ENCODE measurements at places on chromosomes 2 and 18.

DNA sequence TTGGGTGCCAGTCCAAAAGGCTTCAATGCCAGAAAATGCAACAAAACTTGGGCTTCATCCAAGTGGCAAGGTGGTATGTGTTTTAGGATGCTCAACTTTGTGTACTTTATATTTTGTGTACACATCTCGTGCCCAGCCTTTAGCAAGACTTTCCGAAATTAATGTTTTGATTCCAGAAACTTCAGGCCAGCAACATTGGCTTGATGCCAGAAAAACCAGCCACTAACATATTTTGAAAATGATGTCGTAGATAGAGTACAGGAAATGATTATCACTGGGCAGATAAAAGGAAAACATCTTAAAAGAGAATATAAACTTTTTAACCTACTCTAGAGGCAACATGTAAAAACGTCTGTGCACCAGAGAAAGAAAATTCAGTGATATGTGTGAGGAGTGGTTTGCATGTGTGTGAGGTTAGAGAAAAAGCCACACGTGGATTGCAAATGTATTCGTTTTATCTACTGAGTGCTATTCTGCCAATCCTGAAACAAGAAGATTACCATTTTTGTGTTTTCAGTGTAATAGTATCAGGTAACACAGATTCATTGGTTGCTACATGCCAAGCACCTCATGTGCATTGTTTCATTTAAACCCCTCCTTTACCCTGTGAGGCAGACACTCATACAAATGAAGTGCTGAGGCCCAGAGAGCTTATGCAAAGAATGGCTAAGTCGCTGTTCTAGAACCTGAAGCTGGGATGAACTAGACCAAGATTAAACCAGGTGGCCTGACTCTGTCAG is 264.8 kb downstream of the C1D start:
- no peak for DNase-seq

DNA sequence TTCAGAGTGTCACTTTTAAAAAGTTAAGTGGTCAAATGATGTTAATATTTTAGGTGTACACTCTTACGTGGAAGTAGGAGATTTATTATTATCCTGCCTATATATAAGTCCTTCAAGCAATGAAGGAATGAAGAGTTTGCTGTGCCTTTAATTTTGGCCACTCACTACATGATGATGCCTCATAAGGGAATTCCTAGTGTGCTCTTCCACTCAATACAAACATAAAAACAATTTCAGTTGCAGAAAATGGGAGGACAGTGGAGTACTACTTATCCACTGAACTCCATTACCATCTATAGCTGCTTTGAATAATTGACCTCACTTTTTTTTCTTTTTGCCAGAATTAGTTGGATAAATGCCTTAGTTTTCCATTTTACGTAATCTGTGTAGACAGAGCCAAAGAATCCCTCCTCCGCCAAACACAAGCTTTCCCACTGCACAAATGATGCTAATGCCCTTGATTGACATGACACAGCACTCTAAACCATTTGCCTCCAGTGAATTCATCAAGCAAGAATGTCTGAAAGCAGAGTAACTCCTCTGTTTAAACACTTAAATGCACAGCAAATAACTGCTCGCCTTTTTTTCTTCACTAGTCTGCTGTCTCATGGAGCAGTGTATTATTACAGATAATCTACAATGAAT is 751.1 kb upstream of the FANCL start:
- DNase-seq: peak; percentile 5

GRCh38 chr2:231672617-231673347 is 35.5 kb upstream of the PTMA start:
- no peak for DNase-seq

- no peak for DNase-seq
These were observed 2.7 kb downstream of the CXCR4 start for GRCh38 chr2:136115183-136115761.

DNA sequence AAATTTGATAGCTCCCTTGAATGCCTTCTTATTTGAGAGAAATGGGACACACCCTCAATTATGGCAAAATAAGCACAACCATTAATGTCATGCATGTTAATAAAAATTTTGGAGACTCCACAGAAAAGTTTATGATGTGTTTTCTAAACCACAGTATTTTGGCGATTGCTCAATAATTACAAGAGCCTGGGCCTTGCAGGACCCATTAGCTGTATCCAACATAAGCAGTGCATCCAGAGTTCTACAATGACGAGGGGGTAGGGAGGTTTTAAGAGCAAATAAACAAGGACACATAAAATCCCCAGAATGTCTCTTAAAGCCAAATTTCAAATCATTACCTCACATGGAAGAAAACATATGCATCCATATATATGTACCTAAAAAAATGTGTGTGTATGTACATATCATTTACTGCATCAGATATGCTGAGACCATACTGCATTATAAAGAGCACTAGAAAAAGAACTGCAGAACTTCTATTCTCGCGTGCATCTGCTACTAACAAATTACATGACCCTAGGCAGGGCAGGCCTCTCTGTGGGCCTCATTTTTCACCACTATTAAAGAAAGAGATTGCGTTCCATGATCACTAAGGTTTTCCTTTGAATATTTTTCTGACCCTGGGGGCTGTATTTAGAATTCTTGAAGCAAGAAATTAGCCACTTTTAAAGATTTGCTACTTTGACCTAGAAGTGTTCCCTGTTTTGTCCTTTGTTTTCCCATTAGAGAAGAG is 38.0 kb downstream of the CMPK2 start:
- DNase-seq: no peak

- peak; percentile 97 for DNase-seq
These were observed 73.8 kb downstream of the TRABD2A start for GRCh38 chr2:84807063-84807485.

- no peak for DNase-seq
These were observed 1337.2 kb upstream of the NRXN1 start for GRCh38 chr2:52369178-52369577.

GRCh38 chr2:129667577-129667976 is 311.9 kb upstream of the RAB6C start:
- no peak for DNase-seq

DNA sequence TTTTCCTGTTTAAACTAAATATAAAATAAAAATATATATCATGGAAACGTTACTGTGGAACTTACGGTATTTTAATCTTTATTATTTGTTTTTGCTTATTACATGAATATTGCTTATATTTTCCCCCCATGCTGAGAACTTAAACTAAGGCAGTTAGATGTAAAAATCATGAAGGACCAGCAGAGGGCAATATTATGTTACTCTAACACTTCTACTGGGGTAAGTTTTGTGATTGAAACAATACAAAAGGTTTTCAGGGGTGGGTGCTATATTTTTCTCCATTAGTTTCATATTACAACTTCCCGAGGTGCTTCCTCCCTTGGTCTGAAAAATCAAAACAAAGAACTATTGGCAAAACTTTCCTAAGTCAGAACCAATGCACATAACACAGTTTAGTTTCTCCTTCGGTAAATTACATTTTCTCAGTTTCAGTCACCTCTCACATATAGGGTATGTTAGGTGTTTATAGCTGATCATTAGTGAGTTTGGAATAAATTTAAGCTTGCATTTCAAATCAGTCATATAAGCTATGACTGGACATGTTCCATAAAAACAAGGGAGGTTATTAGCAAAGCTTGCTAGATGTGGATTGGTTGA is 54.8 kb downstream of the ZNF407 start:
- no peak for DNase-seq

DNA sequence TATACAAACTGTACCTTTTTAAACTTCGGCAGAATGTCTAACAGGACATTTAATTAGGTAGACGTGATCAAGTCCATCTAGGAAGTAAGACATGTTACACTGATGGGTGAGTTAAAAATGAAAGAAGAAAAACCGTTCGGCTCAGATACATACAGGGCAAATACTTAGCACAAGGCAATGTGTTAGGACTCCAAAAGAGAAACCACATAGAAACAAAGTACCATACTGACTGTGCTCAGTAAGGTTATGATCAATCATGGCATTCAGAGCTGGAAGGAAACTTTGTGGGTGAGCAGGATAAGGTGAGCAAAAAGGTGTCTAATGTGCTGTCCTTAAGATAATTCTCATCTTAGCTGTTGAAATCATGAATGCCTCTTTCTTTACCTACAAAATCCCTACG is 211.9 kb downstream of the STK39 start:
- DNase-seq: no peak

GRCh38 chr2:88078643-88079172 is 11.1 kb downstream of the SMYD1 start:
- DNase-seq: no peak

DNA sequence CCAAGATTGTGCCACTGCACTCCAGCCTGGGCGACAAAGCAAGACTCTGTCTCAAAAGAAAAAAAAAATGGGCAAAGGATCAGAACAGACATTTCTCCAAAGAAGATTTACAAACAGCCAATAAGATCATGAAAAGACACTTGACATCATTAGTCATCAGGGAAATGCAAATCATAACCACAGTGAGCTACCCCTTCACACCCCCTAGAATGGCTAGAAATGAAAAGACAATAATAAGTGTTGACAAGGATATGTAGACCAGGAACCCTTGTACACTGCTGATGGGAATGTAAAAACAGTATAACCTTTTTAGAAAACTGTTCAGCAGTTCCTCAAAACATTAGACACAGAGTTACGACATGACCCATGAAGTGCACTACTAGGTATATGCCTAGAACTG is 18.4 kb upstream of the MTERF4 start:
- DNase-seq: no peak

DNA sequence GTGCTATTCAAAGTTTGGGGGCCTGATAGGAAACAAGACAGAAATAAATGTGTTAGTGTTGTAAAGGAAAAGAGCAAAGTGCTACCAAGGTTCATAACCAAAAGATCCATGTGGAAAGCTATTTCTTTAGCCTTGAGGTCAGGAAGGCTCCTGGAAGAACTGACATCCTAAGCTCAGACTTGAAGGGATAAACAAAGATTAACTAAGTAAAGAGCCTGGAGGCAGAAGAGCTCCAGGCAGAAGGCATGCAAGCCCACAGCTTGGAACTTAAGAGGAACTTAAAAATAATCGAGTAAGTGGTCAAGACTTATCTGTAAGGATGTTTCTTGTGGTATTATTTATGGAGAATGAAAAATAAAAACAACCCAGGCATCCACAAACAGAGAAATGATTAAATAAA is 245.0 kb upstream of the MGAT5 start:
- DNase-seq: no peak

GRCh38 chr18:9901377-9901776 is 12.4 kb upstream of the VAPA start:
- no peak for DNase-seq

- DNase-seq: no peak
These were observed 43.6 kb upstream of the IHH start for GRCh38 chr2:219104107-219105035.

GRCh38 chr2:30894498-30895119 is 87.4 kb upstream of the CAPN13 start:
- DNase-seq: no peak

GRCh38 chr18:476251-476664 is 24.2 kb downstream of the COLEC12 start:
- DNase-seq: no peak

- no peak for DNase-seq
These were observed 71.2 kb downstream of the SLC9A4 start for GRCh38 chr2:102544182-102544581.

GRCh38 chr2:79945653-79946445 is 358.7 kb downstream of the LRRTM1 start:
- no peak for DNase-seq

DNA sequence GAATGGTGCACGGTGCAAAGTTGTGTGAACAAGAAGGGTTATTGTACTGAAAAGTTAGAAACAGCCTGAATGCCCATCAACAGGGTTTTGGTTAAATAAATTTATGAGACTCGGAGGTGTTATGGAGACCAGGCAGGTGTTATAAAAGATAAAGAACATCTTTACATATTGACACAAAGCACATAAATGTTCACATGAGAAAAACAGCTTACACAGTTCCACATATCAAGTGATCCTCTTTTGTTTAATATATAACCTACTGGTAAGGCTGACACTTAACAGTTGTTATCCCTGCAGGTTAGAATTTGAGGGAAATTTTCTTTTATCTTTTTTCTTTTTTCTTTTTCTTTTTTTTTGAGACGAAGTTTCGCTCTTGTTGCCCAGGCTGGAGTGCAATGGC is 20.0 kb upstream of the ARPC2 start:
- DNase-seq: no peak

DNA sequence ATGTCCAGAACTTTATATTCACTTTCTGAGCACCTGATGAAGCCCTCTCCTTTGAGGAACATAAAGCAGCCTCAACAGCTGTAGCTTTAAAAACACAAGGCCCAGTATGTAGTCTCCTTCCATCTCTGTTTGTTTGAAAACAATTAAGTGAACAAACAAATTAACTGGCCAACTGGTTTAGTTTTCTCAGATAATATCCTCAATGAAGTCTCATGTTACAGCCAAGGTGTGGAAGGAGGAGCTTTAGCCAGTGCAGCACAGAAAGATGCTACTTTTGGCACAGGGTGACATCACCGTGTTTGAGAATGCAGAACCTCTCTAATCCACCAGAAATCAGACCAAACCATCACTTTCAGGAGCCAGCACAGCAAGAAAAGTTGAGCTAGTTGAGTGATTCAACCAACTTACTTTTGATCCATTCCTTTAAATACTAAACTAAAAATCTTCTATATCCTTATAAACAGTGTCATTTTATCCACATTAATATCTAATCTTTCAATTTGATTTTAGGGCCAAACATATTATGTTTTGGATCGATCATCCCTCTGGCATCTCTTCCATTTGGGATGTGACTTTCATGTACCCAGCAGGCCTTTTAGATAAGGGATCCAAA is 488.7 kb downstream of the ARHGAP15 start:
- DNase-seq: no peak

- DNase-seq: no peak
These were observed 63.7 kb upstream of the FANCL start for GRCh38 chr2:58304843-58305242.

All from skeletal muscle cell (primary cell).